ENCODE measurements at places on chromosomes 7 and 10.

GRCh38 chr7:96310110-96310509 is 11.8 kb downstream of the SLC25A13 start:
- DNase-seq, result no peak

DNA sequence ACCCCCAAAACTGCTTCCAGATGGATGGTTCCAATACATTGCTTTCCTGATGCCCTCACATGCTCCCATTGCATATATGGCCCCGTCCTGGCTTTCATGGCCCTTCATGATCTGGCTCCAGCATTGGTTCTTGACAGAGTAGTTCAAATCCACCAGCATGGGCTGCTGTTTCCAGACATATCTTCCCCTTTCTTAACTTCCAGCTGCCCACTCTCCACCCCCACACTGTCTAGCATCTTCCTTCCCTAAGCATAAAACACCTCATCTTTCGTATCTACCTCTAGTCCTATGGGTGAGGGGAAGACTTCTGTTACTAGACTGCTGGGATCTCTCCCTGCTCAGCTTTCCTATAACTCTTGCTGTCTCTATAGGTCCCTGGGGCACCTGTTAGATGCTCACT is 13.2 kb upstream of the GOLGA7B start:
- no peak for DNase-seq

- no peak for DNase-seq
These were observed 1.8 kb upstream of the VWC2 start for GRCh38 chr7:49771427-49772176.

GRCh38 chr7:117715784-117716445 is 157.3 kb downstream of the CTTNBP2 start:
- no peak for DNase-seq

GRCh38 chr7:123070702-123071286 is 75.3 kb upstream of the TAS2R16 start:
- no peak for DNase-seq

- no peak for DNase-seq
These were observed 55.9 kb downstream of the DIP2C start for GRCh38 chr10:633279-634245.

DNA sequence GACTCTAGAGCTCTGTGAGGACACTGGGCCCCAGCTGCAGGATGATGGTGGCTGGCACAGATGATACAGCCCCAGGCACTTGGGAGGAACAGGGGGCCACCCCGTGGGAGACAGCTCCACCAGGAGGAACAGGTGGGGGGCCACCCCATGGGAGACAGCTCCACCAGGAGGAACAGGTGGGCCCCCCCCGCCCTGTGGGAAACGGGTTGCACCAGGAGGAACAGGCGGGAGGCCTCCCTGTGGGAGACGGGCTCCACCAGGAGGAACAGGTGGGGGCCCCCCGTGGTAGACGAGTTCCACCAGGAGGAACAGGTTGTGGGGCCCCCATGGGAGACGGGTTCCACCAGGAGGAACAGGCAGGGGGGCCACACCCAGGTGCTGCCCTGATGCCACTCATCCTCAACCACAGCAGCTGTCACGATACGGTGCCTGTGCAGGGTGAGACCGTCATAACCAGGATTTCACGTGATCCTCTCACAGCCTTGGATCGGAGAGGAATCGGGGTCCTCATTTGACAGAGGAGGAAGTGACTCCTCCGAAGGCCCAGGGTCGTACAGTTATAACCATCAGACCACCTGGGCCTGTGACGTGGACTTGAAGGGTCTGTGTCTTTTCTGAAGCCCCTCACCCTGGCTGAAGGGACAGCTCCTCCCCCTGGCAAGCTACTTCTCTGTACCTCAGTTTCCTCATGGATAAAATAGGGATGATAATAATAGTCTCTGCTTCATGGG is 49.2 kb upstream of the NANOS1 start:
- no peak for DNase-seq

GRCh38 chr7:30533886-30534285 is 29.3 kb upstream of the GGCT start:
- DNase-seq, result no peak

- no peak for DNase-seq
These were observed 10.9 kb downstream of the NRBF2 start for GRCh38 chr10:63143987-63144386.

GRCh38 chr7:27359181-27360125 is 116.9 kb downstream of the EVX1 start:
- DNase-seq, result no peak

- DNase-seq, result no peak
These were observed 206.2 kb downstream of the PPP1R9A start for GRCh38 chr7:95113590-95113989.

DNA sequence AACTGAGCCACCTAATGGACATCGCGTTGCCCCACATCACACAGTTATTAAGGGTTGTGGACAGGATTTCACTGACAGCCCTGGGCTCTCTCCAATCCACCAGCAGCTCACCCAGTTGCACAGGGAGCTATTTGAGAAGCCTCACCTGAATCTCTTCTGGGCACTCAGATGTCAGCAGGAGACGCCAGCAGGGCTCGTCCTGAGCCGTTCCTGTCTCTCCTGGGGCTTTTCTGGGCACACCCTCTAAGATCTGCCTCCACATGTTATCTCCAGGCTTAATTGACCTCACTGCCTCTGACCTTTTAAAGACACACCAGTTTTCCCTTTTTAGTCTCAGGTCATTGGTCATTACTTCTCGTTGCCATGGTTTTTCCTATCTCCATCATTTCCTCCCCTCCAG is 63.0 kb downstream of the GRID1 start:
- DNase-seq, result no peak

GRCh38 chr10:51014680-51015389 is 59.5 kb upstream of the PRKG1 start:
- DNase-seq, result no peak

- DNase-seq, result no peak
These were observed 131.8 kb downstream of the SEMA3E start for GRCh38 chr7:83517035-83517700.

GRCh38 chr7:42347616-42348015 is 110.6 kb upstream of the GLI3 start:
- DNase-seq, result no peak

DNA sequence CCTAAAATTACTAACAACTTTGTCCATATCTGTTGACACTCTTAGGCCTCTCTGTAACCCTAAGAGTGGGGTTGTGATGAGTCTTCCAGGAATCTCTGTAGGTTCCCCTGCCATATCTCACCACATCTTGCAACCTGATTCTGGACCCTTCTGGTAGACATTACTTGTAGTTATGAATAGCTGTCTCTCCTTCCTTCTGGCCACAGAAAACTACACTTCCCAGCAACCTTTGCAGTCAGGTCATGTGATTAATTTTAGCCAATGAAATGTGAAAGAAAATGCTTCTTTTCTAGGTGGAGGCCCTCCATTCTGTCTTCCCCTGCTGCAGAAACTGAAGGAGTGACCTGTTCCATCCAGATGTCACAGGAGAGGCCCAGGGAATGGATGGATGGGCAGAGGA is 147.6 kb upstream of the AOAH start:
- no peak for DNase-seq

DNA sequence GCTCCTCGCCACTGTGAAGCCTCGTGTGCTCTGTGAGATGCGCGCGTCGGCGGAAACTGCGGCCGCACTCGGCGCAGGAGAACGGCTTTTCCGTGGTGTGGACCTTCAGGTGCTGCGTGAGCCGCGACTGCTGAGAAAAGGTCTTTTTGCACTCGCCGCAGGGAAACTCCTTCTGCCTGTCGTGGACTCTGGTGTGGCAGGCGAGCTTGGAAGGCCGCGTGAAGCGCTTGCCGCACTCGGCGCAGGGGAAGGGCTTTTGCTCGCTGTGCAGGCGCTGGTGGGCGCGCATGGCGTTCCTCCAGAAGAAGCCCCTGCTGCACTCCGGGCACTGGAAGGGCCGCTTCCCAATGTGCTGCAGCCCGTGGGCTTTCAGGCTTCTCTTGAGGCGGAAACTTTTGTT is 13.7 kb upstream of the ZNF786 start:
- DNase-seq, result no peak

DNA sequence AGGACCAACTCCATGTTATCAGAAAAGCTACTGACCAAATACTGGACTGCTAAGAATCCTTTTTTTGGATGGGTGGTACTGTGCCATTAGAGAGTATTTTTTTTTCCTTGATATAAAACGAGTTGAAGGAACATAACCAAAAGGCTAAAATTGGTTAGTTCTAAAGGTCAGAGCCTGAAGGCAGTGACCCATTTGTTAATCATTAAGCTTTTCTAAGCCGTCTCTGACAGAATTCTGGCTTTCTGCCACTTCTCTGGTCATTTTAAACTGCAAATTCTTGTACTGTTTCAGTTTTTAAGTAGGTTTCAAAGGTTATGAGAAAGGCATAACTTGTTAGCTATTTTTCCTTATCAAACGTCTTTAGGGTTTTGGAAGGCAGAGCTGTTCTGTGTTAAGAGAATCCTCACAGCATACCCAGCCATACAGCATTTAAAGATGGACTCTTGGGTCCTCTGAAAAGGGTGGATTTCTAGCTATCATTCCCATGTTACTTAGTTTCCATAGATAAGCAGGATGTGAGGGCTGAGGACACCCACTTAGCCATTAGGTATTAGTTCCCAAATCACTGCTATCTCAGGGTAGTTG is 196.8 kb downstream of the RNLS start:
- DNase-seq, result no peak

GRCh38 chr10:23331567-23332301 is 12.9 kb downstream of the C10orf67 start:
- DNase-seq, result no peak

DNA sequence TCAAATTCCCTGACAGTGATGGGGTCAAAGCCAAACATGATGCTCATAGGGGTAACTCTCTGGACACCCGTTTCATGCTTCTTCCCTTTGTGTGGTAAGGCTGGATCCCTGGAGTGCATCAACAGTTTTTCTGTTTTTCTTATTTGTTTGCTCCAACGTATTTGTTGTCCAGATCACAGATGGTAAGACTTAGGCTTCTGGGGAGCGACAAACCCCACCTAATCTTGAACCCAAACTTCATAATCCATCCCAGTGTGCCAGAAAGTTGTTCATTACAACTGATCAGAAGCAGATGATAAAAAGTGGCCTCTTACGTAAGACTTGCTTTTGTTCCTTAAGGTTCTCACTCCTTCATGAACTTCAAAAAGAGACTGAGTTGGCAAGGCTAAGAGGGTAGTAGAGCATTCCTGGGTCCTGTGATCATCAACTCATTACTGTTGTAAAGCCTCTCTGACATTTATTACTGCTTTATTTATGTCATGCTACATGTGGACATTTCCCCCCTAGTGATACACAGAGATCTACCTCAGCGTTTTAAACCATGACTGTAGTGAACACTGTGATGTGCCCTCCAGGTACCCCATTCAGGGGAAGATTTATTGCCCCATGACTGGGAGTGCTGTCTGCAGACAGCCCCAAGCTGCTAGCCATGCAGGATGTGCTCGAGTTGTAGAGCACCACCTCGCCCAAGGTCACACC is 125.6 kb downstream of the CCDC71L start:
- no peak for DNase-seq

DNA sequence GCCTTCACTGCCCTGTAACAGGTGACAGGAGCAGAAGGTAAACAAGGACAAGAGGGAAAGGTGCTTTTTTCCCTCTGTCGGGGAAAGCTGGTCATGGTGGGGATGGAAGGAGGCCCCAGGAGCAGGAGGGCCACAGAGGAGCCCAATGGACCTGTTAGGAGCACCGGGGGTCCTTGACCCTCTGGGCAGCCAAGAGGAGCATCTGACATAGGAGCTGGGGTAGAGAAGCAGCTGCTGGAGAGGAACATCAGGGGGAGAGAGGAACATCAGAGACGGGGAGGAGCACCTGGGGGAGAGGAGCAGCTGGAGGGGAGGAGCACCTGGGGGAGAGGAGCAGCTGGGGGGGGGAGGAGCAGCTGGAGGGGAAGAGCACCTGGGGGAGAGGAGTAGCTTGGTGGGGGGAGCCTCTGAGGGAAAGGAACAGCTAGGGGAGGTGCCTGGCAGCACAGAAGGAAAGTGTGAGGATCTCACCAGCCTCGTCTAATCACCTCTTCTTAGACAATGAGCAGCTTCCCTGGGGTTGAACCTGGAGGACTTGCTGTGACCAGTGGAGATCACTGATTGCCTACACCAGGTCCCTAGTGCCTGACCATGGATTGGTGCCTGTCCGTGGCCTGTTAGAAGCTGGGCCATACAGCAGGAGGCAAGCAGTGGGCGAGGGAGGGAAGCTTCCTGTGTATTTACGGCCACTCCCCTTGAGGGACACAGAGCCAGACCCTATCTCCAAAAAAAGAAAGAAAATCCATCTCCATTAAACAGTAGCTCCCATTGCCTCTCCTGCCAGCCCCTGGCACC is 37.6 kb downstream of the JAKMIP3 start:
- DNase-seq, result no peak

DNA sequence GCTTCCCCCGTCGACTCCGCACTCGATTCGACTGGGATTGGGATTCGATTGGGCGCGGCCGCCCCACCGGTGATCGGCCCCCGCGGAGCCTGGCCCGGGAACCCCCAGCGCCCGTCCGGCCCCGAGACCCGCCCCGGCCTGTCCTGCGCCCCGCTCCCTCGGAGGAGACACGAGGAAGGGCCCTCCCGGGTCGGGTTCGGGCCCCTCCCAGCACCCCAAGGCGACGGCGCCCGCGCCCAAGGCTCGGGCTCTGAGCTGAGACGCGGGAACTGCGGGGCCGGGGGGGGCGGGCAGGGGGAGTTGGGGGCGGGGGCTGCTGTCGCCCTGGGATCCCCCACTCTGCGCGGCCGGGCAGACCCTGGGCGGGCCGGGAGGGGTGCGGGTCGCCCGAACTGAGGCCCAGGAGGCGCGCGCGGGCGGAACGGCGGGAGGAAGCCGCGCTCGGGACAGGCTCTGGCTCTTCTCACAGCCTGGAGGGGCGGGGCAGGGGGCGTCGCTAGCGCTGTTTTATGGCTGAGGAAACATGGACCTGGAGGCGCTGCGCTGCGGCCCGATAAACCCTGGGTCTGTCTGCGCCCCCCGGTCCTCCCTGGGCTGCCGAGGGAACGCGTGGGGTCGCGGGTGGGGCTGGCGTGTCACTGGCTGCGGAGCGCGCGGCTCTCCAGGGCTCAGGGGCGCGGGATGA is 1.7 kb upstream of the NKX6-2 start:
- DNase-seq, result no peak

GRCh38 chr7:3682028-3682710 is 381.1 kb downstream of the SDK1 start:
- no peak for DNase-seq

- DNase-seq, result no peak
These were observed 9.8 kb downstream of the TSPAN14 start for GRCh38 chr10:80463868-80464267.

GRCh38 chr7:127891144-127891543 is 140.1 kb downstream of the LRRC4 start:
- no peak for DNase-seq

GRCh38 chr10:92742331-92743228 is 52.8 kb downstream of the HHEX start:
- DNase-seq, result no peak
